Small intestine (tissue), 16 donors: ENCODE measurements at places on chromosomes 7 and 10.

DNA sequence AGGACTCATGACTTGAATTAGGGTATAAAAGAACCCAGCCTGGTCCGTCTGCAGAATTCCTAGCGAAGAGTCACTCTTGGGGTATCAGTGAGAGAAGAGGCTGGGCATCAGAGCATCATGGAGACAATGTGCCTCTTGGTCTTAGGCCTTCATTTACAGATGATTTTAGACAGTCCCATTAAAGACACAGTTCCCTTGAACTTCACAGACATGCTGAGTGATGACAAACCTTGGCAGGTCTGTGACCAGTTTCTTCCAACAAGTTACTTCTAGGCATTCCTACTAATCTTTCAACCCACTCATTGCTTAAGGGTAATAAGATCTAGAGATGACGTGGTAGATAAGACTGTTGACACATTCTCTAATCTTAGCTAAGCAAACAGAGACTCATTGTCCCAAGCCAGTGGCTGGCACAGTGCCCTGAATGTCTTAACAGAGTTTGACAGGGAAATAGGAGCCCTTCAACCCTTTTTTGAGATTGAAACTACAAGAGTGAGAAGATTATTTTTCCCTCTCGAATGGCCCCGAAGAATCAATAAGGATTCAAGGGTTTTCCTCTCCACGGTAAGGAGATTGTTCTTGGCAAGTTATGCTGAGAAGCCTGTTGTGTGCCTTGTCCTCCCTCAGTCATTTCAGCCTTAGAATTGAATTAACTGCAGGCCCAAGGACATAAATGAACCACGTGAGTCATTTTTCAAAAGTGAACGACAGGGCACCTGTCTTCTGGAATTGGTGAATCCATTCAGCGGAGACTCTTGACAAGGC is 281.1 kb downstream of the CCDC3 start:
- peak overlapping the region; percentile 45 for H3K27ac ChIP-seq
- peaks cover 5% of the 10 kb centered on the region for H3K4me1 ChIP-seq
- DNase-seq: peak; percentile 91
- no peak overlapping the region for H3K4me3 ChIP-seq
- no peaks in the 10 kb centered on the region for H3K36me3 ChIP-seq

- peak; percentile 20 for DNase-seq
Measured at GRCh38 chr7:22201186-22201880, 155.6 kb downstream of the RAPGEF5 start.

- DNase-seq: no peak
- no peak overlapping the region for H3K27ac ChIP-seq
Measured at GRCh38 chr10:16945593-16945992, 128.4 kb upstream of the RSU1 start.

- H3K27me3 ChIP-seq: no peaks in the 10 kb centered on the region
- no peak overlapping the region for H3K27ac ChIP-seq
- no peak overlapping the region for H3K4me3 ChIP-seq
- H3K4me1 ChIP-seq: peaks cover 5% of the 10 kb centered on the region
- no peak for DNase-seq
Measured at GRCh38 chr7:29272057-29272456, 77.5 kb downstream of the CHN2 start.

DNA sequence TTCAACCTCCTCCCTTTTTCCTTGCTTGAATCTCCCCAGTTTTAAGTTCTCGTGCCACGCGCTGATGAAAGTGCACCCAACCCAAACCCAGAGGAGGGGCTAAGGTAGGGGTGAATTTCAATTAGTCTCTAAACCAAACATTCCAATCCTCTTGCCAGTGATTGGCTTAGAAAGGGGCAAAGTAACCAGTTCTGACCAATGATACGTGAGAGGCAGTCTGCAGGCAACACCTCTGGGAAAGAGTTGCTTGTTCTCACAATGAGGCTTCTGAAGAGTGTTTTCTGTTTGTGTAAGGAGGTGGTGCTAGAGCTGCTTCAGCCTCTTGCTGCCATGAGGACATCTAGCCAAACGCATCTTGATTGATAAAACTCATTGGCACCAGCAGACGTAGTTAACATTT is 21.8 kb downstream of the SLC35G1 start:
- H3K4me1 ChIP-seq: peaks cover 23% of the 10 kb centered on the region
- H3K27me3 ChIP-seq: no peaks in the 10 kb centered on the region
- no peak overlapping the region for H3K4me3 ChIP-seq
- H3K36me3 ChIP-seq: peaks cover 13% of the 10 kb centered on the region

GRCh38 chr10:124301736-124302135 is 117.0 kb downstream of the OAT start:
- no peak for DNase-seq
- no peak overlapping the region for H3K27ac ChIP-seq
- H3K4me3 ChIP-seq: no peak overlapping the region

GRCh38 chr7:47693216-47693615 is 111.3 kb upstream of the TNS3 start:
- H3K27me3 ChIP-seq: no peaks in the 10 kb centered on the region
- H3K36me3 ChIP-seq: no peaks in the 10 kb centered on the region
- no peak overlapping the region for H3K4me3 ChIP-seq
- H3K27ac ChIP-seq: no peak overlapping the region
